ENCODE measurements at places on chromosomes 5 and 9.

DNA sequence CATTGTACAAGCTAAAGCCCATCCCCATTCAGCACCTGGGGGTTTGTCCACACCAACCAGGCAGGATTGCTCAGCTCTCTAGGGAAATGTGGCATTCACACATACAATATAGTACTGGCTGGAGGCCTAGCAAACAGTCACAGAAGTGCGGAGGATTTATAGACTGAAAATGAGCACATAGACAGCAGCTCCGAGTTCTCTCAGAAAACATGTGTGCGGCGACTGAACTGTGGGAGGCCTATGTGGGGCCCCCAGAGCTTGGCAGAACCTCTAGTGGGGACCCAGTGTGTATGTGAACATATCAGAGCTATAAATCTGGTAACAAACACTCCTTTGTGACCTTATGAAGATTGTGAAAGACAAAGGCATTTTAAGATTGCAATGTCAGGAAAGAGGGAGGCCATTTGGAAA lies 431.1 kb downstream of the DTWD2 start:
- DNase-seq = no peak

GRCh38 chr5:82298668-82299067 lies 20.5 kb upstream of the RPS23 start:
- no peak for DNase-seq

GRCh38 chr5:33985447-33985846 lies 954 bp upstream of the SLC45A2 start:
- no peak for DNase-seq

DNA sequence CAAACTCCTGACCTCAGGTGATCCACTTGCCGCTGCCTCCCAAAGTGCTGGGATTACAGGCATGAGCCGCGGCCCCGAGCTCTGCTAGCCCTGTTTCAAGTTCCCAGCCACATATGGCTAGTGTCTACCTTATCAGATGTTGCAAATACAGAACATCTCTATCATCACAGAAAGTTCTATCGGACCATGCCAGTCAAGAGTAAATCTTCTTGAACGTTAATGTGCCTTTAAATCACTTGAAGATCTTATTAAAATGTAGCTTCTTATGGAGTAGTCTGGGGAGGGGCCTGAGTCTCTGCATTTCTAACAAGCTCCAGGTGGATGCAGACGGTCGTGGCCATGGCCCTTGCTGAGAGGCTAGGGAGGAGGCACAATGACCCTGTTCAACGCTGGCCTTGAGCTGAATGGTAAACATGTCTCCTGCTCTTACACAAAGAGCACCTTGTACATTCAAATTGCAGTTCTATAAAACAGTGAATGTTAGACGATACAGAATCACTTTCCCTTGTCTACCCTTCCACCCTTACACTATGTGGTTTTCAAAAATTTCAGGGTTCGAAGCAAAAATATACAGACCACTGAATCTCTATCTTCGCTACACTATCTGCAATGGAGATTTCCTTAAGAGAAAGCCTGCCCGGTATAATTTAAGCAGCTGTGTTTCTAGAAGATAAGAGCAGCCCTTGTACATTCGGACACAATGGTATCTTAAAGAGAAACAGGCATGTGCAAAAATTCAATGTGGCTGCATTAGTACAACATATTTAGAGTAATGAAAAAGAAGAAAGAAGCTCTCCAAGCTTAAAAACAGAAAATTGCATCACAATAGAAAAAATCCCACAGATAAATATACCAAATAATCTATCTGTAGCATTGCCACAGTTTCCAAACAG lies 114.1 kb downstream of the FRMD3 start:
- DNase-seq = no peak

DNA sequence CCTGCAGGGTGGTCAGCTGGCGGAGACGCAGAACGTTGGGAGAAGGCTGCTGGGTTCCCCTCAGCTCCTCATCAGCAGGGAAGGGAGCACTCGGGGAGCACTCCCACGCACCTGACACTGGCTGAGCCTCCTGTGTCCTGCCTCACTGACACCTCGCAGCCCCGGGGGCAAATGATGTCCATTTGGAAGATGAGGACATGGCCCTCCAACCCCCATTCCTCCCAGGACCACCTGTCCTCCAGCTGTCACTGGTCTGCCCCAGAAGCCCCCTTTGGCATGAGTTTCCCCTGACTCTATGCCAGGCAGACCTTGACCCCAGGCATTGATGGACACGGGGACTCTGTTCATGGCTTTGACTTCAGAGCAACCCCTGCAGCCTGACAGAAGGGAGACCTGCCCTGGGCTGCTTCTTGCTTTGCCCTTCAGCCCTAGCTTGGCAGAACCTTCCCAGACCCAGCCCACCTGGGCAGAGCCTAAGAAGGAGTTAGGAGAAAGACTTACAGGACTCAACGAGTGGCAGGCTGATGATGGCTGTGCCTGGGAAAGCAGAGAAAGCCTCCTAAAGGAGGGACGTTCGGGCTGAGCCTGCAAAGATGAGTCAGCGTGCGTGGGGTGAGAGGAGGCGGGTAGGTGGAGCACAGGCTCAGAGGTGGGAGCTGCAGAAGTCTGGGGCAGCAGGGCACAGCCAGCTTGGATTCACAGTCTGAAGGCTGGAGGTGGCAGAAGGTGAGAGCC lies 90.6 kb downstream of the LMX1B start:
- DNase-seq = peak; percentile 47

GRCh38 chr5:133121080-133121479 lies 69.3 kb downstream of the HSPA4 start:
- DNase-seq = no peak

DNA sequence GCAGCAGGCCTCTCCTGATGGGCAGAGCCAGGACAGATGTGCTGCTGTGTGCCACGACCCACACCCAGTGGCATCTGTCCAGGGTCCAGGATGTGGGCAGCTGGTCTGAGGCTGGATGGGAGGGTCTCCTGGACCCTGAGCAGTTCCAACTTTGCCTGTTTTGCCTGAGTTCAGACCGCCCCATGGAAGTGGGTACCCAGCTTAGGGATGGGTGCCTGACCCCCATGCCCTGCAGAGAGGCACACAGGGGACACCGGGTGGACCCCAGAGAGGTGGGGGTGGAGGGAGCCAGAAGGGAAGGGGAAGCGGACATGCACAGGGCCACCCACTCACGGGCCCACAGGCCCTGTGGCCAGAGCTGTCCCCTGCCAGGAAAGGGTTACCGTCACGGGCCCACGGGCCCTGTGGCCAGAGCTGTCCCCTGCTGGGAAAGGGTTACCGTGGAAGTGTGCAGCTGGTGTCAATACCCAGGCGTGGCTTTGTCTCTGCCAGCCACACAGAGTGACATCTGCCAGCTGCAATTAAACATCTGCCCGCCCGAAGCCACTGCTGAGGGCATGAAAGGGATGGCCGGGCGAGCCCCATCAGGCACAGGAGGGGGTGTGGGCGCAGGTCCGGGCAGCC lies 50.0 kb downstream of the NACC2 start:
- no peak for DNase-seq

- no peak for DNase-seq
Measured at GRCh38 chr9:86549401-86549811, 195.2 kb upstream of the TUT7 start.

DNA sequence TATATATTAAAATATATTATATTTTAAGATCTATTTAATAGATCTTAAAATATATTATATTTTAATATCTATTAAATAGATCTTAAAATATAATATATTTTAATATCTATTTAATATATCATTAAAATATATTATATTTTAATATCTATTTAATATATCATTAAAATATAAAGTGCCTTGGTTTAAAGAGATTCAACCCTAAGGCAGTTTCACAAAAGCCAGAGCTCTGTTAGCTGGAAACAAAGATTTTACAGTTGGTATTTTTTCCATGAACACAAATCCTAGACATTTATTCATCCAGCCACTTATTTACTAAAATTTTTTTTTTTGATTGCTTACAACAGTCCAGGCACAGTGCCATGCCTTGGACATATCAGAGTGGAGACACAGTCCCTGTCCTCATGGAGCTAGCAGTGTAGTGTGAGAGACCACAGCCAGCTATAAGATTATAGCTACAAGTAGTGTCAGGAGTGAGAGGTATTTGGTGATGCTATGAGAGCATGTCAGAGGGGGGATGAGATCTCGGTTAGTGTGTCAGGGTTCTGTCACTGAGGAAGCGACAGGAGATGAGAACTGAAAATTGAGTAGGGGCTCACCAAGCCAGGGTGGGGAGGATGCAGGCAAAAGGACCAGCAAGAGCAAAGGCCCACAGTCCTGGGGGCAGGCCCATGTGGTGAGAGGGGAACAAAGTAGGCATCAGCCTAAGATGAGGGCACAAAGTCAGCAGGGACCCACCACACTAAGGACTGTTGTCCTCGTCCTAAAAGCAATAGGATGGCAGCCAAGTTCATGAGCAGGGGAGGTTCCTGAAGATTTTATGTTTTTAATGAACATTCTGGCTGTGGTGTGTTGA lies 74.5 kb downstream of the FBXO38 start:
- DNase-seq = no peak

DNA sequence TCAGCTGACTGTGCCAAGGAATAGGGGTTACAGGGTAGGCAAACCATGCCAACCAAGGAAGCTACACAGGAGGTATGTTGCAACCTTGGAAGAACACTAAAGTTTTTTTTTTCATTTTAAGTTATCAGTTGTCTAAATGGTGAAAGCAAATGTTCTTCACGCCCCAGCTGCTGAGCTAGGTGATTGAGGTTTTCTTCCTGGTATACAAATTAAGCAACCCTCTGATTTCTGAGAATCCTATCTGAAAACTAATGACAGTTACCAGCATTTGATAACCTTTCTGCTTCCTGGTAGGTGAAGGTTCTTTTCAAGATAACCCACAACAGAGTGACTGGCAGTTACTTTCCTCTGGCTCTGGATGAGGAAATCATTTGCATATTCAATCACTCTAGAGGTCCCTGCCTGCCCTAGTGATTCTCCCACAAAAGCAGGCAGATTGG lies 194.9 kb downstream of the ATP10B start:
- no peak for DNase-seq

GRCh38 chr9:76371901-76372300 lies 22.3 kb downstream of the RFK start:
- DNase-seq = no peak
